ENCODE measurements at places on chromosomes 16 and 17. TPM values are rescaled to one million over a fixed set of nuclear protein-coding genes. Genes with fewer than 3 reads are reported as not detected.

Gene OR4D1
- not detected for total RNA-seq

Gene CCL1
- total RNA-seq, result not detected

Gene TBC1D3B
- total RNA-seq, result not detected

Gene ANKRD40CL
- not detected for total RNA-seq

Gene TBC1D3H
- not detected for total RNA-seq

Gene GRAP
- 6.3 TPM for total RNA-seq

Gene C17orf78
- total RNA-seq, result not detected

Gene MYH8
- total RNA-seq, result 3,493 TPM

Gene SEBOX
- not detected for total RNA-seq

Gene C1QTNF8
- not detected for total RNA-seq

Gene KRT13
- total RNA-seq, result not detected

Gene MT1M
- 2.1 TPM for total RNA-seq

Gene CDH1
- total RNA-seq, result 3.7 TPM

Gene DPEP2
- total RNA-seq, result 1.0 TPM

Gene WNT3
- 1.0 TPM for total RNA-seq

Gene CTRB2
- total RNA-seq, result not detected

Gene PTX4
- total RNA-seq, result 1.0 TPM

Gene SLC2A4
- total RNA-seq, result 34.4 TPM

Data from skeletal muscle tissue (tissue), 5 donors.